Stimulated activated CD8-positive, alpha-beta memory T cell treated with anti-CD3 and anti-CD28 coated beads, Interleukin-4, amount 100 ng/mL, for 4 hours (primary cell): ENCODE measurements at places on chromosomes 4 and X.

GRCh38 chr4:121479808-121480207, 99.0 kb upstream of the QRFPR start:
- no peak for DNase-seq

DNA sequence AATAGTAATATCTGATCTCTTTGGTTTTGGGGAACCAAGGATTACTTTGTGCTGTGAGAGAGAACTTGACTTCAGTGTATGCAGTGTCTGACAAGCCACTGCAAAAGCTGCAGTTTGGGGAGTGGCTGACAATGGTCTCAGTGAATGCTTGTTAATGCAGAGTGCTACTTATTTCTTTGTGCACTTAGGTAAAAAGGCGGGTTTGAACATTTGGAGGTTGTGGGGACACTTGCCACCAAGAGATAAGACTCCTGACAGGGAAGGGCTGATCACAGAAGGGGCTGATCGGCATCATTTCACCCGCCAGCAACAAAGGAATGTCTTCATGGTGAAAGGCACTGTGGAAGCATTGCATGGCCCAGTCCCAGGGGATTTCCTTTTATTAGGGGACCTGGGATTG, 28.6 kb upstream of the USP46 start:
- no peak for DNase-seq

- no peak for DNase-seq
Observed at GRCh38 chr4:182367153-182367552, 124.0 kb downstream of the TENM3 start.

- DNase-seq: no peak
Observed at GRCh38 chr4:4950561-4951290, 68.5 kb downstream of the CYTL1 start.

DNA sequence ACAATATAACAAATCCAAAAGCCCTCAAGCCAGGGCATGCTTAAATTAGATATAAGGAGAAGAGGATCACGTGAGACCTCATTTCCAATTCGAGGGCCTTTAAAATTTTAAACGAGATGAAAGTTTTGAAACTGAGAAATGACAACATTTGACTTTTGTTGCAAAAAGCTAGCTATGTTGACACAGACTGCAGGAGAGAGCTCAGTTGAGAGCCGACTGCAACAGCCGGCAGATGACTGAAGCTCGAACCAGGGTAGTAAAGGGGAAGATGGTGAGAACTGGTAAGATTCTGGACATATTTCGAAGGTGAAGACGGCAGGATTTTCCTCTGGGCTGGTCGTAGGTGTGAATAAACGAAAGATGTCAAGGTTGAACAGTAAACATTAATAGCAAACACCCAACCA, 773 bp downstream of the PRMT9 start:
- DNase-seq: no peak

DNA sequence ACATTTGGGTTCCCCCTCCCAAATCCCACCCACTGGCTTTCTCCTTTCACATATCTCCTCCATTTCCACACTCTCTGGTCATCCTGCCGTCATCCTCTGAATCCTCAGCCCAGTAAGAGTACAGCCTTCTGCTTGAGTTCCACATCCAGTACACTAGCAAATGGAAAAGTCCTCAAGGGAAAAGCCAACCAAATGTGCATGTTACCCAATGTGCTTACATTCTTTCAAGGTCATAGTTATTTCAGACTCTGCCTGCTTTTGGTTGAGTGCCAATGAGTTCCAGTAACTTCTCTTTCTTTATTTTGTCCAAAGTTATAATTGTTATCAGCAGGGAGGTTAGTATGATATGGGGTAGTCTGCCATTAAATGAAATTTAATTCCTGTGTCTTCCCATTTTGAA, 78.1 kb downstream of the SRPX start:
- no peak for DNase-seq

DNA sequence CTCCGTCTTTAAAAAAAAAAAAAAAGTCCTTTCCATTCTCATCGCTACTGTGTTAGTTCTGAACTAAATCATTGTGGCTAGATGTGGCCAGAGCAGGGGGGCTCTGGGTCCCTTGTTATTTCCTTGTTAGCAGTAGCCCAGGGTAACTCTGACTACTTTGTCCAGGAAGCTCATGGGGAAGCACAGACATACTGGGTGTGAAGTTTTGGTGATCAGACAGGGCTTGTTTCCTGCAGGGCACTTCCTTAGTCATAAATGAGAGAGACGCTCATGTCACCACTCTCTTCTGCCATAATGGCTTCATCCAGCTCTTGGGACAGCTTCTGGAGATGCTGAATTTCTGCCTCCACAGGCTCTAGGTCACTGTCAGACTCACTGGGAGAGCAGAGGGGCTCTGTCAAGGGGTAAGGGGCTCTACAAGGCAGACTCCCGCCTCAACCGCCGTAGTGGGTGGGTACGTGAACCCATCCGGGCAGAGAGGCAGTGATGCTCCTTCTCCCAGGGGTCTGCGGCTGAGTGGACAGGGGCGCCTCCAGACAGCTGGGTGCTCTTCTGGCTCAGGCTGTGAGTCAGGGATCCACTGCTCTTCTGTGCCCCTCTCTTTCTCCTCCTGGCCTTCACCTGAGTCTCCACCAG, 12.9 kb downstream of the STIM2 start:
- no peak for DNase-seq

DNA sequence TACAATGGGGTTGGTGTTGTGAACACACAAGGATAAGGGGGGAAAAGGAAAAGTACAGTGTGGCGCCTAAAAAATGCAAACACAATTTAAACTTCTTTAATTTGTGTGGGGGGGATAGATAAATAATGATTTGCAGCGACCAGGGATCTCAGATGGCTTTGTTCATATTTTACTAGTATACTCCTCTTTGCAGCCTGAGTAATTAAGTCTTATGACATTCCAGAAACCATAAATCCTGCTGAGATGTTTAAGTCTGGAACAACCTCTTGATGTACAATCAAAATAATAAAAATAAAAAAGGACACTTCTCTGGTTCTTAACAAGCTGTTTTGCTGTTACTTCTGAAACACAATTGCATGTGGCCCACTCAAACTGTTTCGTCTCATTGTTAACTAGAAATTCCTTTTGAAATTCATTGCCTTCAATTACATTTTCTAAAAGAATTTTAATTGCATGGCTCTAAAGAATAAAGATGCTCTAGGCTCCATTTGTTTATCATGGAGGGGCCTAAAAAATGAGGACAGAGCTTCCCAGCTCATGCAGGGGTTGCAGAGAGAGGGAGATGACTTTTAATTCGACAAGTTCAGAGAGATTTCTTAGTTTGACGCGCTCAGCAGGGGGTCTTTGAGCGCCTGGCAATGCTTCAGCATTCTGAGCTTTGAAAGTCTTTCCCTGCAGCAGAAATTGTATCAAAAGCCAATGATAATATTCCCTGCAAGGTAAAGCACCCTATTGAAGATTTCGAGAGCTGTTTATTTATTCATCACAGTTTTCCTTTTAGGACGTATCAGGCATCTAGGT, 892.4 kb upstream of the TENM3 start:
- no peak for DNase-seq

DNA sequence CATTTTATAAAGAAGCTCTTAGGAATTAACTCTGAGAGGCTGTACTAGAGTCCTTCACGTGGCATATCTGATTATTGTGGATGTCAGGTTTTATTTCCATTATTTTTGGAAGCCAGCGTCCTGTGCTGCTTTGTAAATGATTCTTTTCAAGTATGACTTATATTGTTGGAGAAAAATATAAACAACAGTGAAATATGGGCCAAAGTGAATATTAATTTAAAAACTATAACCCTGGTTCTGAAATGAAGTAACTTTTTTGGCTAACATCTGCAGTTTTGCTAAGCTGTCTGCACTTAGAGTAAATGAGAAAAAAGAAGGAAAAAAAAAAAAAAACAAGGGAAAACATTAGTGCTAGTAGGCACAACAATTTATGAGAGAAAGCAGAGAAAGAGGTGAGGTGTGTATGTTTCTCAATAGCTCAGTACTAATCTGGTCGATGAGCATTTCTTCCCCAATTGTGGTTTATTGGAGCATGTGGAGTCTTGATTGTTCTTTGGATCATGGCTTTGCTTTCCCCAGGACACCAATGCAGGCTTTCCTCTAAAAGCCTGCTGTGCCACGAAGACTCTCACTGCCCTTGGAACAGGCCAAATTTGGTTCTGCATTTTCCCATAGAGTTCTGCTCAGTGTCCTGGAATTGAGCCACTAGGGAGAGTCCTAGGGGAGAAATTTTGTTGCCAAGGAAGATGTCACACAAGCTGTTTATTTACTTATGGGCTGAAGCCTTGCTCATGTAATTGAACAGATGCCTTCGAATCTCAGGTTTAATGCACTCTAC, 273.3 kb downstream of the DKK2 start:
- no peak for DNase-seq

DNA sequence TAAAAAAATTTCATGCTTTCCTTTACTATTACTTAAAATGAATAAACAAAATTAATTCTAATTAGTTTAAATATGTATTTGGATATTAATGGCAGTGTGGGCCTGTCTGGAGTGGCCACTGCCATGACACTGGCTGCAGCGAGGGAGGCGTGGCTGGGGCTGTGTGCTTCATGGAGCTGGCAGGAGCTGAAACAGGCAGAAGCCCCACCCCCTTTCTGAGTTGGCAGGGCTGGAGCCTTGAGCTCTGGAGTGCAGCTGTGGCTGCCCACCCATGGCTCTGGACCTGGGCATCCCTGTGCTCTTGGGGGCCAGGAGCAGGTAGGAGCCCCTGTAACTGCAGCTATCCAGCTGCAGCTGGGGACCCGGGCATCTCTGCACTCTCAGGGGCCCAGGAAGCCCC, 8.2 kb upstream of the HSD17B11 start:
- DNase-seq: no peak

DNA sequence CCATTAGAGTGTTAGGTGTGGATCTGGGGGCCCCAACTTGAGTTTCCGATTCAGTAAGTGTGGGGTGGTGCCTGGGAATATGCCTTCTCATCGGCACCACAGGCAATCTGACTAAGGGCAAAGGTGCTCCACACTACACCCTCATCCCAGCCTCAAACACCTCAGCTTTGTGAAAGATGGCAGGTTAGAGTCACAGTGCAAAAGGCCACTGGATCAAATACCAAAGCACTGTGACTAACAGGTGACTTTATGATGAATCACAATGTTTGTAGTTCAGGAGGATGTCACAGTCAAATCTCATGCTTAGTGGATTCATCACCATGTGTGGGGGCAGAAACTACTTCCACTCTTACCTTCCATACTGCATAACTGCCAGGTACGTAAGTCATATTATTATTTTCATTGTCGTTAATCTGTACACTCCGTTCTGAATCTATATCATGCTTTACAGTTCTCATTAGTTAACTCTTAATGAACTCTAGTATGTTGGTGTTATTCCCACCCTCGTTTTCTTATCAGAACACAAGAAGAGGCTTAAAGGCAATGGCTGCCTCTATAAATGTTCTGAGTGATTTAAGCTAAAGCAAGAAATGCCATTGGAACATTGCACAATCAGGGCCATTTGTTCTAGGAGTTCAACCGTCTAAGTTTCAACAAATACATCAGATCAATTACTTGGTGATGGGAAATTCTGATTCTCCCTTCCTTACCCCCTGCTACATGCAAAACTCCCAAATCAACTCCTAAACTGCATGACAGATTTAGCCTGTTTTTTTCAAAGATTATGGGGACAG, 50.2 kb downstream of the PRKG2 start:
- DNase-seq: no peak

DNA sequence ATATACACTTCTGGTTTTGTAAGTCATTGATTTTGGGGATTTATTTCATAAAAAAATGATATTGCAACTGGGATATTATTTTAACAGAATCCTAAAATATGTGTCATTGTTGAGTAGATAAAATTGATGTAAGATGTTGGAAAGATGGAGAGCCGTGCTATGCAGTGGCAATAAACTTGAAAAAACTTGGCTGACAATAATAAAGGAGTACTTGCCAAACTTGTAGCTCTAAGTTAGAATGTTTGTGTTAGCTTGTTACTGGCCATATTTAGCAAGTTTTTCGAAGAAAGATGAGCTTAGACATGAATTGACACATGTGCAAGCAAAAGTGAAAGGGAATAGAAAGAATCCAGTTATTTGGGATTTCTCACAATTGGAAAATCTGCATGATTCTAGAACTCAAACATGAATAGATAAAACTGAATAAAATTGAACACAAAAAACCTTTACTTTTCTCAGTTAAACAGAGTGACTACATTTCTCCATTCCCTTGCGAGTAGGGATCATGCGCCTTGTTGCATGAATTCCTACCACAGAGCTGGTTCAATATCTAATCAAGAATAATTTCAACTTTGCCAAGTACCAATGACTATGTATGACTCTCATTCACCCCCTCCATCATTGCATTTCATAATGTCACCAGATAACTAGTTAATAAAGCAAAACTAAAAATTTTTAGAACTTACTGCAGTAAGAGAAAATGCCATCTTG, 327.8 kb downstream of the CAMK2D start:
- DNase-seq: no peak

GRCh38 chr4:153488006-153488891, 22.1 kb downstream of the TMEM131L start:
- peak; percentile 76 for DNase-seq

GRCh38 chrX:13649838-13650237, 3.1 kb upstream of the TCEANC start:
- DNase-seq: no peak

DNA sequence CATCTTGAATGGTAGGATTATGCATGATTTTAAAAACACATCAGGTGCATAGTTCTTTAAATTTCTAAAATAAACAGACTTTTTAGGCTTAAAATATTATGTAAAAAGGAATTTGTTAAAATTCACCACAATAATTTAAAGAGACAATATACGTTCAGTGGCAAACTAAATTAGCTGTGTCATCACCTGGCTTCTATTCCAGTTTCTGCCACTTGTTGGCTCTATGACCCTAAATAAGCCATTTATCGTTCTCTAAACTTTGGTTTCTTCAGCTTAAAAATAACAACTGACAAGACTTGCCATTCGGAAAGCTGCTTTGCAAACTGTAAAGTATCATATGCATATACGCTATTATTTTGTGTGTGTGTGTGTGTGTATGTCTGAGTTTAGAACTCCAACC, 141.3 kb downstream of the MGST2 start:
- no peak for DNase-seq

GRCh38 chrX:43973249-43974099, at the start of gene NDP:
NDP (minus strand) TSS chrX:43973390; CDS start chrX:43958645, 14,745 bp downstream.
- DNase-seq: no peak

- DNase-seq: no peak
Observed at GRCh38 chr4:41044791-41045190, 169.6 kb downstream of the APBB2 start.

- DNase-seq: no peak
Observed at GRCh38 chrX:38112566-38112965, 106.2 kb downstream of the SYTL5 start.
